ENCODE measurements at places on chromosomes 4 and X. TPM values are rescaled to one million over a fixed set of nuclear protein-coding genes. Genes with fewer than 3 reads are reported as not detected.

TMPRSS11D gene
- not detected for total RNA-seq

TMEM31 gene
- total RNA-seq, result not detected

CT45A2 gene
- not detected for total RNA-seq

PPEF2 gene
- not detected for total RNA-seq

GAGE12J gene
- total RNA-seq, result not detected

MND1 gene
- not detected for total RNA-seq

DNA sequence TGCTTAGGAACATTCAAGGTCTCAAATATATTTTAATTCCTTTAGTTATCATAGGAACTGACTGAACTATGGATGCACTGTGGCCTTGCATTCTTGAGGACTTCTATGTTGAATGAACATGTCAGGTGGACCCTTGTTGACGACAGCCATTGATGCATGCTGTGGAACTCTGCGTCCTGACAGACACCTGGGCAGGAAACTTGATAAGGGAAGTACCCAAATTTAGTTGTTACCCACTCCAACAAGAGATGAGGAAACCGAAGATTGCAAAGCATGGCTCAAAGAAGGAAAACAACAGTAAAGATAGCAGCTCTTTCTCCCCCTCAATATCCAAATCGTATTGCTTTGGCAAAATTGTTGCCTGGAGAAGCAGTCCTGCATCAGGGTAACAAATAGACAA is 540.0 kb upstream of the NR3C2 start:
- no peaks in the 10 kb centered on the region for H3K27me3 ChIP-seq
- H3K4me1 ChIP-seq, result peaks cover 2% of the 10 kb centered on the region
- H3K4me3 ChIP-seq, result no peak overlapping the region
- H3K27ac ChIP-seq, result no peak overlapping the region

GRCh38 chr4:177532358-177532757 is 90.1 kb upstream of the AGA start:
- no peak overlapping the region for H3K4me3 ChIP-seq
- no peaks in the 10 kb centered on the region for H3K36me3 ChIP-seq
- no peak for DNase-seq
- H3K4me1 ChIP-seq, result no peaks in the 10 kb centered on the region
- H3K27me3 ChIP-seq, result no peaks in the 10 kb centered on the region
- no peak overlapping the region for H3K27ac ChIP-seq

GRCh38 chr4:188619456-188620149 is 480.4 kb downstream of the TRIML1 start:
- H3K27ac ChIP-seq, result no peak overlapping the region
- no peaks in the 10 kb centered on the region for H3K4me1 ChIP-seq
- no peak for DNase-seq
- no peak overlapping the region for H3K4me3 ChIP-seq
- H3K27me3 ChIP-seq, result no peaks in the 10 kb centered on the region
- H3K36me3 ChIP-seq, result no peaks in the 10 kb centered on the region

DNA sequence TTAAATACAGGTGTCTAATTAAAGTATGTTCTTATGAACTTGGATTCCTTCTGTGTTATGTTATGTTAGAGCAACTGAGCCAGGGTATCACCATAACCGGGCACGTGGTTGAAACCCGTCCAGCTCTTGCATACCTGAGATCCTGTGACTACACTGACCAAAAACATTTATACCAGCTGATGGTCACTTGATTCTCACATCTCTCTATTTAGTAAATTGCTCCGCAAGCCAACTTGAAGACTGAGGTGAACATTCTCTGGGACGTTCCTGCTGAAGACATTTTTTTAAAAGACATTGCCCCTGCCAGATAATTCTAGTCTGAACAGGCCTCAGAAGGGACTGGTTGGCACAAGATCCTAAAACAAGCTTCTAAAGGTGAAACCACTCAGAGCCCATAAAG is 550.0 kb upstream of the DIPK2B start:
- H3K27me3 ChIP-seq, result no peaks in the 10 kb centered on the region
- H3K27ac ChIP-seq, result no peak overlapping the region
- no peak overlapping the region for H3K4me3 ChIP-seq
- DNase-seq, result no peak
- no peaks in the 10 kb centered on the region for H3K36me3 ChIP-seq

DNA sequence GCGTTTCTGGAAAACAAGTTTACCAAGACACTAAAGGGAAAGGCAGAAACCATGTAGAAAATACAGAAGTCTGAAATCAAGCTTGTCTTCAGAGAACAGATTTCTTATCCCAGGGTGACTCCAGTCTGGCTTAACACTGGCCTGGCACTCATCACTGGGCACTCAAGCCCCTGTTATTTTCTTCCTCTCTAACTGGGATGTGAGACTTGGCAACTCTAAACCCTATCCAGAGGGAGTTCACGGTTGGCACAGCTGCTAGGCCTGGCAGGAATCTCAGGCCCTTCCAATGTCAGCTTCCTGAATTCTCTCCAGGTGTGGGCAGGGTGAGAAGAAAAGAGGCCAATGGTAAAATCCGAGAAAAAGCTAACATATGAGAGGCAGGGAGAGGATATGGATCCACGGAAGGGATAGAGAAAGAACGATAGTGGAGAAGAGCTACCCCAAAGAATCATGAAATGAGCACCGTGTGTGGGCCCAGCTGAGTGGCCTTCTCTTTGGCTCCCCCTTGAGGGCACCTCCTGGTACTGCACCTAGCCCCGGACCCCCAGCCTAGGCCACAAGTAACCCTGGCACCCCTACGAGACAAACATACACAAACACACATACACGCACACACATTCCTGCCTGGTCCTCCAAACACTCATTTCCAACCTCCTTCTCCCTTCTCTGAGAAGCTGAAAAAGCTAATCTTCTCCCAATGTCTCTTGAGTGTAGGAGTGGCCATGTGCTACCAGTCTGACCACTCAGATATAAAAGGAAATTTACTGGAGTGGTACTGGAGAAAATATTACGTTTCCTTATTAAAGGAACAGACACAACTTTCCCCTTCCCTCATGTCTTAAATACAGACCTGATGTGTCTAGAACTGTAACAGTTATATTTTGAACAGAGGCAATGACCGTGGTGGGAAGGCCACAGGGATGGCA is 16.6 kb upstream of the PTCHD1 start:
- no peak overlapping the region for H3K4me3 ChIP-seq
- H3K4me1 ChIP-seq, result no peaks in the 10 kb centered on the region
- H3K36me3 ChIP-seq, result no peaks in the 10 kb centered on the region
- no peak for DNase-seq

GRCh38 chr4:34158878-34159277 is 2085.4 kb downstream of the ARAP2 start:
- no peaks in the 10 kb centered on the region for H3K4me1 ChIP-seq
- no peaks in the 10 kb centered on the region for H3K27me3 ChIP-seq
- H3K27ac ChIP-seq, result no peak overlapping the region
- no peaks in the 10 kb centered on the region for H3K36me3 ChIP-seq

- no peaks in the 10 kb centered on the region for H3K27me3 ChIP-seq
- DNase-seq, result no peak
- H3K4me1 ChIP-seq, result no peaks in the 10 kb centered on the region
- H3K4me3 ChIP-seq, result no peak overlapping the region
- no peaks in the 10 kb centered on the region for H3K36me3 ChIP-seq
- no peak overlapping the region for H3K27ac ChIP-seq
Observed at GRCh38 chrX:14916017-14916674, 42.9 kb downstream of the MOSPD2 start.

DNA sequence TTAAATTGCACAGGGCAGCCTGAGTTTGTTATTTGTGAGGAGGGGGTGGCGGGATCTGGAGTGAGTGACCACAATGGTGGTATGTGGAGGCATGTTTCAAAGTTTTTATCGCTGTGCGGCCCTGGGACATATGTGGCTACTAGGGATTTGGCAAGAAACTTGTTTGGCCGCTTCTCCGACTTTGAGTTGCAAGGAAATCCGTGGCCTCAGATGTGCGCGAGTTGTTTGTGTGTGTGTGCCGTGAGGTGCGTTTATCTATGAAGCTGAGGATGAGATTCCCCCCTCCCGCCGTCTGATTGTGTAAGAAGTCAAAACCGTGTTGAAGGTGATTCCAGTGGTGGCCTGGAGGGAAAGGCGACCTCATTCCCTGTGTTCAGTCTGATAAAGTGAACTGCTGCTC is 1.4 kb downstream of the JADE3 start:
- DNase-seq, result no peak
- no peaks in the 10 kb centered on the region for H3K36me3 ChIP-seq
- H3K27me3 ChIP-seq, result no peaks in the 10 kb centered on the region
- no peak overlapping the region for H3K27ac ChIP-seq
- no peaks in the 10 kb centered on the region for H3K4me1 ChIP-seq

- no peaks in the 10 kb centered on the region for H3K36me3 ChIP-seq
- no peak overlapping the region for H3K27ac ChIP-seq
- no peaks in the 10 kb centered on the region for H3K4me1 ChIP-seq
- DNase-seq, result no peak
- H3K4me3 ChIP-seq, result no peak overlapping the region
- no peaks in the 10 kb centered on the region for H3K27me3 ChIP-seq
Observed at GRCh38 chrX:23936180-23936579, 28.4 kb downstream of the CXorf58 start.

- peaks cover 8% of the 10 kb centered on the region for H3K4me1 ChIP-seq
- no peaks in the 10 kb centered on the region for H3K27me3 ChIP-seq
- H3K4me3 ChIP-seq, result peak overlapping the region; percentile 85
- DNase-seq, result no peak
- peak overlapping the region; percentile 94 for H3K27ac ChIP-seq
Observed at GRCh38 chr4:174284487-174284886, 776 bp downstream of the CEP44 start.

- DNase-seq, result peak; percentile 67
- H3K4me1 ChIP-seq, result no peaks in the 10 kb centered on the region
- H3K27me3 ChIP-seq, result no peaks in the 10 kb centered on the region
- peak within 1 kb of the TSS; percentile 80 for H3K27ac ChIP-seq
- no peaks in the 10 kb centered on the region for H3K36me3 ChIP-seq
Observed at GRCh38 chrX:107627838-107628661, at the start of gene PRPS1. PRPS1 (plus strand) TSS chrX:107628510; CDS start chrX:107628629, 119 bp downstream.

Data from thoracic aorta (tissue), 2 donors.